ENCODE measurements at places on chromosomes 12 and 14. TPM values are rescaled to one million over a fixed set of nuclear protein-coding genes. Genes with fewer than 3 reads are reported as not detected.

The ANKS1B gene
- not detected for total RNA-seq

The OR6C2 gene
- total RNA-seq, result not detected

The PLEK2 gene
- 1.9 TPM for total RNA-seq

The DTX1 gene
- not detected for total RNA-seq

The KRT82 gene
- not detected for total RNA-seq

The ELK3 gene
- 3.2 TPM for total RNA-seq

The DACT1 gene
- total RNA-seq, result not detected

The TMEM19 gene
- total RNA-seq, result 22.5 TPM

The BLTP3B gene
- 35.3 TPM for total RNA-seq

The TAS2R9 gene
- total RNA-seq, result 0.11 TPM

The PLEKHG3 gene
- 9.5 TPM for total RNA-seq

All from HepG2 (cell line).